ENCODE measurements at places on chromosomes 7 and 10.

DNA sequence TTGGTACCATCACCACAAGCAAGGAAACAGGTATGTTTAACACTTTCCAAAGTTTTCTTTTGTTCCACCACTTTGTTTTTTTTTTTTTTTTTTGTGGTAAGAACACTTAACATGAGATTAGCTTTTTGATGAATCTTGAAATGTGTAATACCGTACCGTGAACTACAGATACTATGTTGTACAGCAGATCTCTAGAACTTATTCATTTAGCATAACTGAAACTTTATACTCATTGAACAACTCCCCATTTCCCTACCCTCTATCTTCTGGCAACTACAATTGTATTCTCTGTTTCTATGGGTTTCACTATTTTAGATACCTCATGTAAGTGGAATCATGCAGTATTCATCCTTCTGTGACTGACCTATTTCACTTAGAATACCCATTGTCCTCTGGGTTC, 162.7 kb upstream of the ITGB1 start:
- no peak for DNase-seq

- DNase-seq, result no peak
Measured at GRCh38 chr10:132418527-132419416, 21.8 kb downstream of the PWWP2B start.

DNA sequence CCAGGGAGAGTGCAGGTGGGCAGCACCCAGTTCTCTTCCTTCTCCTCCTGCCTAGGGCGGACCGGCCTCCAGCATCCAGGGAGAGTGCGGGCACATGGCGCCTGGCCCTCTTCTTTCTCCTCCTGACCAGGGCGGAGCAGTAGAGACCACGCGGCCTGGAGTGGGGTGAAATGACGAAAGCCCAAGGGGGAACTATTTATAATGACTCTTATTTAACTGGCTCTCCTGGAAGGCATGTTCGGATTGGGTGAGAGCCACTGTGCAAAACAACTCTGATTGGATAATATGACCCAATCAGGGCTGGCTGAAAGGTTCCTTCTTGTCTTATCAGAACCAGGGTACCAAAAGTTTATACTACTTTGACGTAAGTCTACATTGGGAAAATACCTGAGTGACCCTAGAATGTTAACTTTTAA, 63.1 kb downstream of the ZNF37A start:
- DNase-seq, result no peak

- no peak for DNase-seq
Measured at GRCh38 chr7:1700086-1700485, 30.0 kb downstream of the ELFN1 start.

DNA sequence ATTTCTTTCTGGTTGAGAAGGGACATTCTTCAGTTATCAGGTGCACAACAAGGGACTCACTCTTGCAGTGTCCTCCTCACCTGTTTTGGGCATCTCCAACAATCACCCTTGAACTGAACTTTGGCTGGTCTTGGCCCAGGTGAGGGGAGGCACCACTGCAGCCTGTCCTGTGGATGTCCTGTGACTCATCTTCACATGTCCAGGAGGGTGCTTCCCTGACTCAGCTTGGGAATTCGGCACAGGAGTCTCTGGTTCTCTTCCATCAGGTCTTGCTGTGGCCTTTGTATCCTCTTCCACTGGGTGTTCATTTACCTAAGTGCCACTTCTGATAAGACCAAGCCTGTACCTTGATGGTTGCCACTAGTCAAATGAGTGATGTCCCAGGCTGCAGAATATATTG, 196.7 kb upstream of the MKI67 start:
- no peak for DNase-seq

DNA sequence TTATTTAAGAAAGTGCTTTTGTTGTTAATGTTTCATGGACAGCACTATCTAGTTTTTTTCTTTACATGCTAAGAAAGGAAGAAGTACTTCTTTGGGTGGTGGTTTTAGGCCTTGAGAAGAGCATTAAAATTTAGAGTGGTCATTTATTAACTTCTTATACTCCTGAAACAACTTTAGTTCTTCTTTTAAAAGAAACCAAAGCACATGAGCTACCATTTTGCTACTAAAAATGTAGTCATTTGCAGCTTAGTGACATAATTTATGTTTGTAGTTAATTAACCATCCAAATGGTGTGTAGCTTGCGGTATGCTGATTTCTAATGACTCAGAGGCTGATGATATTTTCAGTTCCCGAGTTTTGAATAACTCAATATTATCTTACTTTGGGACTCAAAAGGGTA, 207.5 kb downstream of the BBS9 start:
- no peak for DNase-seq

DNA sequence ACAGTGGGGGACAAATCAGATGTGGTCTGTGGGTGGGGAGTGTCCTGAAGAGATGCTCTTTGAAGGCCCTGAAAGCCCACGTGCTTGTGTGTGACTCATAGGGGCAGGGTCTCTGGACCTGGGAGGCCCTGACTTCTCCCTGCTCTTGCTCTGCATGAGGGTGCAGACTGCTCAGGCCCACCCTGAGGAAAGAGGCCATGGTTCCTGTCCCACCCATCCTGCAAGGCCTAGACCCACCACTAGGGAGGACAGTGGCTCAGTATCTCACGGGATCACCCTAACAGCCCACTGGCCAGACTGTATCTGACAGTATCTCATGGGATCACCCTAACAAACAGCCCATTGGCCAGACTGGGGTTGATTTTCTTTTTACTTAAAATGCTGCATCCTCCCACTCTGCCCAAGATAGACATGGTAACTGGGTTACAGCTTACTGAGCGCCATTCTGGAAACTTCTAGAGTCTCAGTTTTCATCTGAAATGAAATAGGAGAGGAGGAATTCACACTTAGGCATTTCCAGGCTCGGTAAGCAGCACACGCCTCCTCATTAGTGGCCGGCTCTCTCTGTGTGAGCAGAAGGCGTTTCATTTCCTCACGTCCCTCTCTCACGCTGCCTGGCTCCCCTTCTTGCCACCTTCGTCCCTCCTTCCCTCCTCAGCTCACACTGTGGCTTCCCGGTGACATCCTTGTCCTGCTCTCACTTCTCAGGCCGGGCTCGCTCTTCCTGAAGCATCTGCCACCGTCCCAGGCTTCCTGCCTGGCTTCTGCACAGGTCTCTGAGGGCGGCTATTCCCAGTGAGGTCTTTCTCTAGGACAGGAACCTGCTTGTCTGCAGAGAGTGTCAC, 242.6 kb downstream of the GLRX3 start:
- no peak for DNase-seq

DNA sequence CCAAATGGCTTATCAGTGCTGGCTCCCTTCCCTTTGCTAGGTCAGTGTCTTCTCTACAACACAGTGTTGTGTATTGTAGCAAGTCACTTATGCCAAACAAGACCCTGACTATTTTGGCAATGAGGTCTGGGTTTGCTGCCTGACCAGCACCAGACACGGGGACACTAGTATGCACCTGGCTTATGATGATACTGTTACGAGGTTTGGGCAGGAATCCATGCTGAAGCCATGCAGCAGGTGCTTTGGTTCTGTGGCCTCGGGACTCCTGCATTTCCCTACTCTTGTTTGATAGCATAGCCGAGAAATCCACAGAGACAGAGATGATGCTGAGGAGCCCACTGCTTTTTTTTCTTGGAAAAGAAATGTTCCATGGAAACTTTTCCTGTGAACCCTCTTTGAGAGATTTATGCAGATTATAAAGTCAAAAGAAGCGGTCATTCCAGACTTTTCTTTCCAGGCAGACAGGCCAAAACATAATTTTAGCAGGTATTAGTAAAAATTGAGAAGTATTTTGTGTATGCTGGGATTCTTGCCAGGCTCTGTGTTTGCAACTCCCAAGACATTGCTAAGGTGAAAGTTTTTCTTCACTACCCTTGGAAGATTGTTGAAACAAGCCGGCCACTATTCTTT, 291.1 kb downstream of the BBS9 start:
- no peak for DNase-seq

DNA sequence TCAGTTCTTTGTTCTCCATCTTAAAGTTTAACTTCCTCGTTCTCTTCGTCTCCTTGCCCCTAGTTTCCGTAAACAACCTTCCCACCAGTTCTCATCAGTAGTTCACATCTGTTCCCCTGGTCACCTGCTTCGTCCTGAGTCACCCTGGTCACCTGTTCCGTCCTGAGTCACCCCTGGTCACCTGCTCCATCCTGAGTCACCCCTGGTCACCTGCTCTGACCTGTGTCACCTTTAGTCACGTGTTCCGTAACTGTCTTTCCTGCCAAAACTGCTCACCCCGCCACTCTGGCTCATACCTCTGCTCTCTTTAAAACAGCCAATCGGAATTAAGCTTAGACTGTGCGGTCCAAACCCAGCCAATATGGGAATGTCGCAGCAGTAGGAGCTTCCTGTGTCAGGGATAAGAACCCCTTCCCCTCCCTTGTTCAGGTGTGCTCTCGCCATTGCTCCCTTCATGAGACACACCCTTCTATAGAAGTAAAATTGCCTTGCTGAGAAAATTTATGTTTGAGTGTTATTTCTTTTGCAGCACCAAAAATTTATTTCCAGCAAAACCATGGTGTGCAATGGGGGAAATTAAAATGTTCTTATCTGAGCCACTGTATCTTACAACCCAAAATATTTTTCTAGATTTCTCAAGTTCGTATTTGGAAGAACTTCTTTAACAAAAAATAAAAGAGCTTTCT, 112.2 kb downstream of the VIM start:
- DNase-seq, result no peak

GRCh38 chr7:139714163-139714901, 63.5 kb downstream of the HIPK2 start:
- DNase-seq, result no peak

DNA sequence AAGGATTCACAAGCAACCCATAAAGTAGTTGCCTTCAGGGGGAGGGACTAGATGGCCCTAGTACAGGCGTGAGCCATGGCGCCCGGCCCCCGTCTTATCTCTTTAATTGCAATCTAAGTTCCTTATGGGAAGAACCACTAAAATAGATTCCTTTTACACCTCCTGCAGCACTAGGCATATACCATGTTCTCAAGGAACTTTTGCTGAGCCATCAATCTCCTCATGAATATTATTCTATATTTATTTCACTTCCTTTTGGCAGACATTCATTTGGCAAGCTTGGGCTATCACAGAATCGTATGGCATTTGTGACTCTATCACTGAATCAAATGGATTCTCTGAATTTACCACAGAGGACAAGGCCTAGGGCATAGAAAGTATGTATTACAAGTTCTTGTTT, 14.8 kb upstream of the DNAJC12 start:
- DNase-seq, result no peak

DNA sequence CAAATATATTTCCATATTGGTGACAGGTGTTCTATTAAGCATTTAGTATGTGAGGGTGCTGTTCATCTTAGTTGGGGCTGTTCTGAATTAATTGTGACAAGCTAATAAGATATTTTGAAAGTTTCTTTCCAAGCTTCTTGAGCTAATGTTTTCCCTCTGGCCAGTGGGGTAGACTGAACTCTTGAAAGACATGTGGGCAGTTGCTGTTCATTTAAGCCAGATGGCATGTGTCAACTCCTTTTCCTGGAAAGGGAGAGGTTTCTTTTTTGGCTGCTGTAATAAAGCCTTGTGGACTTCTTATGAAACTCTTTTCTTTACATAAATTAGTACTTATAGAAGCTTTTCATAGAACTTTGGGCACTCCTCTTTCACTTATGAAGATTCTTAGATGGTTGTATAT, 21.7 kb downstream of the RAB18 start:
- DNase-seq, result no peak

DNA sequence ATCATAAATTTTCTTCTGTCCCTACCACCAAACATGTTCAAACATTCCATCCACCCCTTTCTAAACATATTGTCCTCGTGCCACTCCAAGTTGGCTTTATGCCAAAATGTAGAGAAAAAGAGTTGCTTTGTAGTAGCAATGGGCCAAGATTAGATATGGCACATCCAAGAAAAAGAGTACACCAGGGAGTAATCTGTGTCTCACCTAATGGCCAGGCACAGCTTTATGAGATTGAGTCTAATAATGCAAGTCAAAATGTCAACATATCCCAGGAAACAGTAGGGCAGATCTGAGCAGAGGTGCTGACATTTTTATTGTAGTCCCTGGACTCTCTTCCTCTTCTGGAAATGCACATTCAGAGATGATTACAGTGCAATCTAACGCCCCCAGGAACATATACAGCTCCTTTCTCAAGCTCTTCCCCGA, 5.7 kb upstream of the OR6V1 start:
- DNase-seq, result no peak

Measured in stimulated activated CD8-positive, alpha-beta memory T cell treated with anti-CD3 and anti-CD28 coated beads, Interleukin-4, amount 100 ng/mL, for 1 hour (primary cell).